ENCODE measurements at places on chromosomes 4 and X.

- no peak for DNase-seq
Observed at GRCh38 chr4:5891563-5892322, 1.1 kb downstream of the CRMP1 start.

DNA sequence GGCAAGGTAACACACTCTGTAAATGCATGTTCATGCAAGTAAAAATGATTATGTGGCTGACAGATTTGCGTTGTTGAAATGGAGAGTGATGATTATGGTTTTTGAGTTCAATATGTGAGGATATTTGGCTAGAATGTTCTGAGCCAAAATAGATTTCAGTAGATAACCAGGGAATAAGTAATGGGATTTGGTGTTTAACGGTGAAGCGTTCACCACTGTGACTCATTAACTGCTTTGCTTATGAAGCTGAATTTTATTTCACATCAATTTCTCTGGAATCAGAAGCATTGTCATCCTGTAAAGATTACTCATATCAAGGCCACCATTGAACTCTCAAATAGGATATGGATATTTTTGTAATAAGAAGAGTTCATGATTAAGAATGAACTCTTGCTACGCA lies 11.7 kb downstream of the AFP start:
- DNase-seq: no peak

GRCh38 chr4:26566133-26566532 lies 17.8 kb upstream of the TBC1D19 start:
- no peak for DNase-seq

DNA sequence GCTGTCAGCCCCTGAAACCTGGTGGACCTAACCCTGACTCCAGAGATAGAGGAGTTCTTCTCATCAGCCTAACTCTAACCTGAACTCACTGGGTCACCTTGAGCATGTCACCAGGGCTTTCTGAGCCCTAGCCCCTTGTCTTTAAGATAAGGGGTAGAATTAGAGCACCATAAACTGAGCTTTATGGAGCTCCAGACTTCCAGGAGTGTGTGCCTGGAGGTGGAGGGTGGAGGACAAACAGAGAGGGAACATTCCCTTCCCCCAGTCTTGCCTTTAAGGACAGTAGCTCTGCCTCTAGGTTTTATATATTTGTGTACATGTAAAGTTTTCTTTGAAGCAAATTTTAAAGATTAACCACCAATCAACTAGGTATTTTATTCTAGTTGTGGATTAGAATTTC lies 83.9 kb upstream of the PACRGL start:
- DNase-seq: no peak

DNA sequence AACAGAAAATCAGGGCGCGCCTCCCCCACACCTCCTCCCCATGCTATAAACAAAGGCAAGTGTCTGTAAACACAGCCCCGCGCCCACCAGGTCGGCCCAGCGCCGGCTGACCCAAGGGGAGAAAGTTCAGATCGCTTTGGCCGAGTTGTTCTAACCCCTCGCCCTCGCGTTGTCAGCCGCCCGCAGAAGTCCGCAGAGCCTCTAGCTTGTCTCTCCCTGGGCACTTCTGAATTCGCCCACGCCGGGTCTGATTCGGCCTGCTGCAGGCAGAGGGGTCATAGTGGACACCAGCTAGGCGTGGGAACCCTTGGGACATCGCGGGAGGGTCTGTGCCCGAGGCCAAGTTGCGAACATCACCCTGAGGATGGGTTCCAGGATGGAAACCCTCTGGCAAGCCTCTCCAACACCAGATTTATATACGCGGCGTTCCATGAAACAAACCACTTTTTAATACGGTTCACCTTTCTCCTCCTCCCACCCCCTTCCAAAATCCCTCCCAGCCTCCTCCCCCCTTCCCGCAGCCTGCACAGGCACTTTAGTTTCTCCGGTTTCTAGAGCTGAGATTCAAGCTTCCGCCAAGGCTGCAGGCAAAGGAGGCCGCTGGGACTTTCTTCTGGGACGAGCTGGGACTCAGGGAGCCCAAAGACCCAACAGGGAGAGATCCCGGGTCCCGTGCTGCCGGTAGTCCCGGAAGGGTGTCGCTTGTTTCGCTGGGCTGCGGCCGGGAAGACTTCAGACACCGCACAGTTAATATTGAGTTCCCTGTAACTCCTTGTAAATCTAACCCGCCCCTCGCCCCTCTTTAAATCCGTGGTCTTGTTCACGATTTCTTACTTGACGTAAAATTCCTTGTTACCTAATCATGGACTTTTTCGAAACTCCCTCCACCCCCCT lies 4.7 kb downstream of the HAND2 start:
- no peak for DNase-seq

DNA sequence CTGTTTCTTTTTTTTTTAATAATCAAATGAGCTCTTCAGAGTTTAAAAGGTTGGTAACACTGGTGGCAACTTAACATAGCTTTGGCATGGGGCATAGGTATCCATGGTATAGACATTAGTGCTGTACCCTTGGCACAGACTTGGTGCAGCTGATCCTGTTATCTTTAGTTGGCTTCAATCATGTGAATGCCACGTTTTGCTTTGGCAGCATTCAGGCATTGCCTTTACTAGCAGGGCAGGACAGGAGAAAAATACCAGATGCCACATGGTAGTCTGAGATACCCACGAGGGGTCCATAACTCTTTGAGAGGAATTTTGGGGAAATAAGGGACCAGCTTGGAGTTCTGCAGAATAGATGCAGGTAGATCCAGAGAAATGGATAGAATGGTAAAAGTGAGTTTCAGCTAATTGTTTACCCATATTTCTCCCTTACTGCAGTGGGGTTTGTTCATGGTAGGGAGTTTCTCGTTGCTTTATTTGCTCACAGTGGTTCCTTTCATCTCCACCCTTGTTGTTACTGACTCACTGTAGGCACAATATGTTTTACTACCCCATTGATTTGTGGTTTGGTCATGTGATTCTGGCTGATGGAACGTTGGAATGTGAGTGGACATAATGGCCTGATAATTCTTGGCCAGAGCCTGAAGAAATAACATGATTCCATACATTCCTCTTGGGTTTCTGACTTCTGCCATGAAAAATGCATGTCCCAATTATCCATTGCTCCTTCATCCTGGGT lies 342.7 kb downstream of the GLUD2 start:
- DNase-seq: no peak

DNA sequence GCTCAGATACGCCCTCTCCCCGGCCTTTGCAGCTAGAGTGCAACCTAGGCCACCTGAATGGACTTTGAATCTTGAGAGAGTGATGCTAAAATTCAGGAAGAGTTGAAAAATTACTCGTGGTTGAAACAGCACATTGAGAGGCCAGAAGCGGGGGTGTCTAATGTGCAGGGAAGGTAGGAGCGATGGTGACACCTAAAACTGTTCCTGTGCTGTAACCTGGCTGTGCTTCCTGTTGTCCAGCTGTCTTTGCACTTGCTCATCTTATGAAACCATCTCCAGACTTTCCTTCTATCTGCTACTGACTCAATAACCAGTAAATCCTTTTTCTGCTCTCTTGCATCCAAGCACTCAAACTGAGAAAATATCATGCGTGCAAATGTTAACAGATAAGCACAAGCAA lies 106.4 kb upstream of the RPS6KA3 start:
- DNase-seq: no peak

GRCh38 chr4:26476545-26476944 lies 13.7 kb downstream of the CCKAR start:
- no peak for DNase-seq

GRCh38 chrX:29535212-29536162 lies 679.9 kb upstream of the MAGEB2 start:
- DNase-seq: no peak

GRCh38 chr4:82458729-82459128 lies 28.3 kb downstream of the ENOPH1 start:
- no peak for DNase-seq

GRCh38 chr4:142845293-142846107 lies 601 bp downstream of the INPP4B start:
- no peak for DNase-seq

- DNase-seq: no peak
Observed at GRCh38 chr4:105661028-105661427, 47.5 kb downstream of the INTS12 start.

GRCh38 chrX:136246201-136246600 lies 5.0 kb downstream of the MAP7D3 start:
- DNase-seq: no peak

DNA sequence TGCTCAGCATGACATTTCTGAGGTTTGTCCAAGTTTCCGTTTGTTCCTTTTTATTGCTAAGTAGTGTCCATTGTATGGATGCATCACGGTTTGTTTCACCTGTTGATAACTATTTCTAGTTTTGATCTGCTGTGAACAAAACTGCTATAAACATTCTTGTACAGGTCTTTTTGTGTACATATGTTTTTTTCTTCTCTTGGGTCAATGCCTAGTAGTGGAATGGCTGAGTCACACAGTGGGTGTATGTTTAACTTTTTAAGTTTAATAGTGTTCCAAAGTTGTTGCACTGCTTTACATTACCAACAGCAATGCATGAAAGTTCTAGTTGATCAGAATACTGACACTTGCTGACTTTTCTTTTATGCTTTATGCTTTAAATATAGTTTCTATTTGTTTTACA lies 76.7 kb downstream of the MAOB start:
- no peak for DNase-seq

DNA sequence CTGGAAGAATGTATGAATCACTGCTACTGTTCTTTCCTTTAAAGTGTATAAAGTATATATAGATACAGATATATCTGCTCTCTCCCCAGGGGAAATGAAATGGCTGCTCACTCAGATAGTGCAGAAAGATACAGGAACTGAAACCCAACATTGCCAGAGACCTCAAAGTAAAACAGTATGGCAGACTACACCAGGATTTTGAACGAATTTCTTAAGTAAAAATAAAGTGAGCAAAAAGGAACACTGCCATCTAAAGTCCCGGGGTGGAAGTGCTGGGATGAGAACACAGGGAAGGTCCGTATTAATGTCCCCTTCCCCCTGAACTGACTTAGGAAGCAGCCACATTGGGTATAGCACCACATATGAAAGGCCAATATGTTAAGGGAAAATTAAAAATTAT lies 93.4 kb downstream of the TMA16 start:
- no peak for DNase-seq

DNA sequence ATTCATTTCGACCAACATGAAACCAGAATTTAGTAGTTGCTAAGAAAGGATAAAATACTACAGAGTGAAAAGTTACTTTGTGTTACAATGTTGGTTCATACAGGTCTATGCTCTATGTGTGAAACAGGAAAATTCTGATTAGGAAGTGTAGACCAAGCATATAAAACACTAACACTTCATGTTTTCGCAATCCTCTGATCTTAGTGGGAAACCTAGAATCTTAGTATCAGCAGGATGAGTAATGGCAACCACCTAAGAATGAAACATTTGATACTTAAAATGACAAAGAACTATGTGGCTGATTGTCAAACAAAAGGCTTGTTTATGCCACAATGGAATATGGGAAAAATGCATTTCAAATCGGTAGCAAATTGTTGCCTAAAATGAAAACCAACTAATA lies 116.1 kb downstream of the AMMECR1 start:
- no peak for DNase-seq

- DNase-seq: no peak
Observed at GRCh38 chr4:78922207-78922606, 17.0 kb downstream of the PAQR3 start.

DNA sequence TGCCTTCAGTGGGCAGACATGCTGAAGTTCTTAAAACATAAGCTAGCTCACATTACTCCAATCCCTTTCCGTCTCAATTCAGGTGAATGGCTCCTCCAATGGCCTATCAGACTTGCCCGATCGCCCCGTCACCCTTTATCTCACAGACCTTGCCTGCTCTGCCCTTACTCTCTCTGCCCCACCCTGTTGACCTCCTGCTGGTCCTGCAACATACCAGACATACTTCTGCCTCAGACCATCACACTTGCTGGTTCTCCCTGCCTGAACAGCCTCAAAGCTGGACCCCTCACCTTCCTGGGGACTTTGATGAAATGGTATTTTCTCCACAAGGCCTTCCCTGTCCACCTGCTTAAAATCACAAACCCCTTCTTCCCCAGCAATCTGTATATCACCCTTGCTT lies 340.1 kb upstream of the NR3C2 start:
- no peak for DNase-seq

GRCh38 chrX:54288277-54288676 lies 69.6 kb downstream of the WNK3 start:
- DNase-seq: no peak

GRCh38 chrX:20740443-20740842 lies 473.7 kb upstream of the RPS6KA3 start:
- no peak for DNase-seq

- no peak for DNase-seq
Observed at GRCh38 chr4:38582445-38582844, 81.6 kb upstream of the KLF3 start.

DNA sequence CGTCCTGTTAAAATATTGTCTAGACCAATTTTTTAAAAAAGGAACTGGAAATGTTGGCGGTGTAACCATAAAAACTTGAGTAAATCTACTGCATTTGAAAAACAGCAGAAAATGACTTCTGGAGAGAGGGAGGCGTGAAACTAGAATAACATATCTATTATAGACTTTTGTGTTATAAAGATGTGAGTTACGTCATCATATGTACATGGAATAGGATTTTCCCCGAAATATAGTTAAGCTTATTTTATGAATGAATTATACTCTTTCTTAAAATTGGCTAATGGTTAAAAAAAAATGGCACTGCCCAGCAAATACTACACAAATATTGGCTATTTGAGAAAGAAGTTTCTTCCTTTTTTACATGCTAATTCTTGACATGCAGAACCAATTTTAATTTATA lies 147.1 kb upstream of the TEX13C start:
- no peak for DNase-seq

DNA sequence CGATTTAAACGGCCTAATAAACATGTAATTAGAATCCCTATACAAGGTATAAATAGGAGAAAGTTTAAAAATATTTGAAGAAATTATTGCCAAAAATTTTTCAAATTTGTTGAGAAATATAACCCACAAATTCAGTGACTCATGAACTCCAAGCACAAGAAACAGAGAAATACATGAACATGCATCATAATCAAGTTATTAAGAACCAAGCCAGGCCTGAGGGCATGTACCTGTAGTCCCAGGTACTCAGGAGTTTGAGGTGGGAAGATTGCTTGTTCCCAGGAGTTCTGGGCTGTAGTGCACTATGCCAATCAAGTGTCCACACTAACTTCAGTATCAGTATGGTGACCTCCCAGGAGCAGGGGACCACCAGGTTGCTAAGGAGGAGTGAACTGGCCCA lies 341.9 kb downstream of the CAMK2D start:
- no peak for DNase-seq

GRCh38 chrX:68598841-68599240 lies 48.6 kb upstream of the STARD8 start:
- no peak for DNase-seq

DNA sequence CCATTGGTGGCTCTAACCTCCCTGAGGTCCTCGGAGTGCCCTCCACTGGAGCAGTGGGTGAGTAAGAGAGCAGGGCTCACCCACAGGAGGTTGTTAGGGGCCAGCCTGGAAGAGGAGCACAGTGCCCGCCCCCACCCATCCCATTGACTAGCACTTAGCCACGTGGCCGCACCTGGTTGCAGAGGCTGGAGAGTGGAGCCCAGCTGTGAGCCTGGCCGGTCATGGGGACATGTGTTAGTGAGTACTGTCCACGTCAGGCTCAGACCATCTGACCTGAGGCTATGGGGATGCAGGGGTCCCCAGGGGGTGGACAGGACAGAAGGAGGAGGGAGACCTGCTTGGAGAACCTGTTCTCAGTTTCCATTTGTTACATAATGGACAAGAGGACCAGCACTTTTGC lies 1.4 kb upstream of the MAN2B2 start:
- no peak for DNase-seq

Data from activated CD8-positive, alpha-beta memory T cell treated with anti-CD3 and anti-CD28 coated beads for 48 hours (primary cell).